ENCODE measurements at places on chromosomes 6 and 20.
A peak's percentile ranks its signal among the peaks of the same experiment; 100 is the strongest.

DNA sequence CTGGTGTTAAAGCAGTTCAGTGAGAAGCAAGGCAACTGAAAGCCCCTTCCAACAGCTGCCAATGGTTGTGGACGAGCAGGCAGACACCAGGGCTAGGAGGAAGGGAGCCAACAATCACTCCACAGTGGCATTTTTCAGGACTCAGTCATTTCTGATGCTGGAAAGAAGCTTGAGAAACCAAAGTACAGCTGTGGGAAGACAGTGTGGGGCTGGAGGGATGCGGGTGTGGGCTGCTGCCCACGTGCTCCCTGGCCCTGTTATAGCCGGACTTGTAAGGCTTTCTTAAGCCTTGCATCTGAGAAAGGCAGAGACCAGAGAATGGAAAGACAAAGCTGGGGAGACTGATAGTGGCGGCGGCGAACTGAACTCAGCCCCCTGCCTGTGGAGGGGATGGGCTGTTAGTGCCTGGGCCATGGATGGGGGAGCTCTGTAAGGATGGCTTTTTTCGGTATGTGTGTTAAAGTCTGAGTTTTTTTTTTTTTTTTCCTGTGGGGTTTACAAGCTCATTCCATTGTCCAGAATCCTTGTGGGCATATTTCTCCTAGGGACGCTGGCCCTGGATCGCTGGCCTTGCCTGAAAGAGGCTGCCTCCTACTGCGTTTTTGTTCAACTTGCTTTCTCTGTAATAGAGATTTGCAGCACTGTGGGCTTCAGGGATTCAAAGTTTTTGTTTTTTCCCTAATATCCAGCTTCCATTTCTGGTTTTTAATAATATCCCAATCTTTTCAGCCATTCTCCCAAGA, 91.7 kb downstream of the GJA10 start:
- DNase-seq = peak; percentile 19

- no peak for DNase-seq
Observed at GRCh38 chr6:90076511-90077415, 182.5 kb downstream of the GJA10 start.

DNA sequence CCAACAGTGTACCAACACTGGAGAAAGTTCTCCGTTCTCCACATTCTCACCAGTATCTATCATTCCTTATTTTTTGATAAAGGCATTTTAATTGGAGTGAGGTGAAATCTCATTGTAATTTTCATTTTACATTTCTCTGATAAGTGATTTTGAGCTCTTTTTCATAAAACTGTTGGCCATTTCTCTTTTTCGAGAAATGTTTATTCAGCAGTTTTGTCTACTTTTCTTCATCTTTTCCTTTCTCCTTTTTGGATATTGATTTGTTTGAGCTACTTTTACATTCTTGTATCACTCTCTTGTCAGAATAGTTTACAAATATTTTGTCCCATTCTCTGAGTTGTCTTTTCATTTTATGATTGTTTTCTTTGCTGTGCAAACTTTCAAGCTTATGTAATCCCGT, 555.2 kb downstream of the COL12A1 start:
- DNase-seq = no peak

DNA sequence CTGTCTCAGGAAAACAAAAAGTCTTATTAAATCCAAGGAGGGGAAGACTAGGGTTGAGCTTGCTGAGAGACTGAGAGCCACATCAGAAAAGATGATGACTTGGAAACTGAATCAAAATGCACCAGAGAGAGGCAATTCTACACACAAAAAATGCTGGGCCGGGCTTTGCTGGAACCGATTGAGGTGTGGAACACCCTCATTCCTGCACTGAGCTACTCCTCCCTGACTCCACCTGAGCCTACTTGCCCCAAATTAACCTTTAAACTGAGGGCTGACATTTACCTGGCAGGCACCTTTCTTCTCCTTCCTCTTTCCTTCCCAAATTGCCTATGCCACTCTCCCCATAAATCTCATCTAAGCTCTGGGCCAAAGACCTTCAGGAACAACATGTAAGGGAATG, 40.8 kb upstream of the MBOAT1 start:
- no peak for DNase-seq

- DNase-seq = no peak
Observed at GRCh38 chr6:127186889-127187288, 68.4 kb downstream of the RSPO3 start.

DNA sequence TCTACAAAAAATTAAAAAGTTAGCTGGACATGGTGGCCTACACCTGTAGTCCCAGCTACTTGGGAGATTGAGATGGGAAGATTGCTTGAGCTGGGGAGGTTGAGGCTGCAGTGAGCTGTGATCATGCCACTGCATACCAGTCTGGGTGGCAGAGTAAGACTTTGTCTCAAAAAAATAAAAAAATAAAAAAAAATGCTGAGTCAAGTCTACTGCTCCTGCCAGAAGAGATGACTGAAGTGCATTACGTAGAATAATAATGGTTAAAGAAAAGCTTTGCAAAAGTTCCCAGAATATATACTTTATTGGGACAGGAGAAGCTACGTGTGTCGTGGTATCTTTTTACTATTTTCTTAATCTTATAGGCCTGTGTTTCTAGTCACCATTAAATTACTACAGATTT, 125.3 kb downstream of the SLC16A10 start:
- DNase-seq = no peak

DNA sequence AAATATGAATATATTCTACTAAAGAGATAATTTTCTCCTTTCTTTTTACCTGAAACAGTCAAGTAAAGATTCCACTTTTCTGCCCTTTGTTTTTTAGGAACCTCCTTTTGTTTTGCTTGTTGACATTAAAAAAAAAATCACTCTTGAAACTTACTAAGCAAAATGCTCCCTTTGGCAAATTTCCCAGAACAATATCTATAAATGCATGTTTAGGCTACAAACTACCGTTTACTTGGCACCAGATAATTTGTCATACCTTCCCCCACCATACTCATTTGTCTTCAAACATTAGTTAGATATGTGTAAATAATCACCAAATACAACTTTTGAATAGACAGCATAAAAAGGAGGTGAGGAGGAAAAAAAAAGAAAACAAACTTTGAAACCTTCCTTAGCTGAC, 604.7 kb downstream of the RFPL4B start:
- no peak for DNase-seq

Data from fibroblast of the aortic adventitia (primary cell).